ENCODE measurements at places on chromosomes 12 and 14.

DNA sequence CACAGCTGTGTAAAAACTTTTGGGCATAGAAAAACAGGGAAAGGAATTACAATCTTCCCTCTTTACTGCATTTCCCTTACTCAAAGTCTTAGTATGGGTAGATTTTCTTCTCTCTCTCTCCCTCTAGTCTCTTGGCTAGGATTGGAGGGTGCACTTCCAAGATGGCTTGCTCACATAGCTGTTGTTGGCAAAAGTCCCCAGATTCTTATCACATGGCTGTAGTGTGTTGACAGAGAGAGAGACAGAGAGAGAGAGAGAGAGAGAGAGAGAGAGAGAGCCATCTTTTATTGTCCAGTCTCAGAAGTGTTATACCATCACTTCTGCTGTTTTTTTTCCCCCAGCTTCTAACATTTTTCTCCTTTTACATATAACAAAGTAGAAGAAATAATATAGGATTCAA lies 6.3 kb upstream of the OR4E2 start:
- DNase-seq = no peak

- DNase-seq = no peak
Measured at GRCh38 chr14:55746558-55746957, 166.6 kb downstream of the KTN1 start.

DNA sequence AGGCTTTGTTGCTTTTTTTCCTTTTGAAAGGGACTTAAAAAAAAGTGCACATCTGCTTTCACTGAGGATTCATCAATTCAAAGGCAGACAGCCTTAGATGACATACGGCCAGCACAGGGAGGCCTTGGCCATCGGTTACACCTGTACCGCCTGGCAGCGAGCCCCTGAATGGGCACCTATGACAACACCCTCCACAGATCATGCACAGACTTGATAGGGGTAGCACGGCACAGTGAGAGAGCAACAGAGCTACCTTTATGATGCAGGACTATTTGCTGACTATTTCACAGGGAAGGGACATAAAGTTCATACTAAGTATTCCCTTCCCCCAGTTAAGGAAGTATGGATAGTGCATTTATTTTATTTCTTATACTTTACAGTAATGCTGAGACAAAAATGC lies 137.9 kb upstream of the ARID2 start:
- no peak for DNase-seq

DNA sequence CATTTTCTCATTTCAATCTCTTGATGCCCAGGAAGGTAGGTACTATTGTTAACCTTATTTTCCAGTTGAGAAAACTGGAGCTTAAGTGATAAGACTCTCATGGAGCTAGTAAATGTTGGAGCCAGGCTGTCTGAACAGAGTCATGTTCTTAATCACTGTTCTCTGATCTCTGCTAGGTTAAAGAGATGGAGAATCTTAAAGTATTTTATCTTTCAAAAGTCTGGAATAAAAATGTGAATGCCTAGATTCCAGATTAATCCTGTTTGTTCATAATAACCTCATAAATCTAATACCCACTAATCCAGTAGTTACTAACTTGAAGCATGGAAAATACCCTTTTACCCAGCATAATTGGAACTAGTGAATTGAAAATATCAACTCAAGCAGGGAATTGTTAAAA lies 341.0 kb upstream of the RGS6 start:
- no peak for DNase-seq

DNA sequence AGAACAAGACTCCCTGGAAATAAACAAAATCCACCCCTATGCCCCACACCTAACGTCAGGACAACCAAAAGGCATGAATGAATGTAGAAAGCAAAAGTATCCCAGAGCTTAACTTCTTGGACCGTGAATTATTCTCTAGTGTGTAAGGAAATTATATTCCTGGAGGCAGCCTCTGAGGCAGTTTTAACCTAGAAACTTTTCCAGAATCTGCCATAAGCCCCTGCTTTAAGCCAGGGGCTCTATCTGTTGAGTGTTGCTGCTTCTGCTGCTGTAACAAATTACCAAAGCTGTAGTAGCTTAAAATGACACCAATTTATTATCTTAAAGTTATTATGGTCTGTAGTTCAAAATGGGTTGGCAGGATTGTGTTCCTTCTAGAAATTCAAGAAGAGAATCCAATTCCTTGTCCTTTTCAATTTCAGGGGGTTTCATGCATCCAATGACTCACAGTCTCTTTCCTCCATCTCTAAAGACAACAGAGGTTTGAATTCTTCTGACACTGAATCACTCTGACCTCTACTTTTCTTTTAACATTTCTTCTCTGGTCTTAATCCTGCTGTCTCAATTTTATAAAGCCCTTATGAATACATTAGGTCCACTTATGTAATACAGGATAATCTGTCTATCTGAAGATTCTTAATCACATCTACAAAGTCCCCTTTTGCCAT lies 242.7 kb downstream of the ATXN7L3B start:
- DNase-seq = no peak

DNA sequence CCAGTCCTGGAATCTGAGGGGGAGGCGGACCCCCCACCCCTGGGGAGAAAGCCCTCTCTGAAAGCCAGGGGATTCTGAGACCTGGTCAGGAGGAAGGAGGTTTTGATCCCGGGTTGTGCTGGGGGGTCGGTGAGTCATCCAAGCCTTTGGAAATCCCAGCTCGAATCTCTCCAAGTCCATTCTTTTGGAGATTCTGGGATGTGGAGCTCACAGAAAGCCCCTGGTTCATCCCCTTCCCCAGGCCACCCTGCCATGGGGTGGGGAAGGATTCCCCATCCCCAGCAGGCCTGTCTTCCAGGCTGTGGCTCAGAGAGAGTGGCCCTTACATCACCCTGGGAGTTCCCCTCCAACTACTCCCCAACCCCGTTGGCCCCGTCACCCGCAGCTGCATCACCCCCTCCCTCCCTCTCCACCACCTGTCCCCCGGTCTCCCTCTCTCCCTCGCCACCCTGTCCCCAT lies 14.3 kb downstream of the EXOC3L4 start:
- no peak for DNase-seq

DNA sequence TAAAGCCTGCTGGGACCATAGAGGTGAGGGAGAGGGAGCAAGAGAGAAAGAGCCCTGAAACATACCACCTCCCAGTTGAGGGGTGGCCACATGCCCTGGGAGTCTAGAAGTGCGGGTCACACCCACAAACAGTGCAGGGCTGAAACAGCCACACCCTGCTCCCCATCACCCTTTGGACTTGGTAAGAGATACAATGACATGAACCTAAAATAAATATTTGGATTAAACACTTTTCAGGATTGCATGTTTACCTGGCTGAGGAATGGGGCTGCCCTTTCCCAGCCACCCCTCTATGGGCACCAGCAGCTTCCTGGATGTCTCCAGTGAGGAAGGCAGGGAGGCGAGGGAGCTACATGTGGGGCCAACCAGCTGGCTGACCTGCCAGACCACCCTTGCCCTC lies 39.0 kb upstream of the TC2N start:
- no peak for DNase-seq

- no peak for DNase-seq
Measured at GRCh38 chr14:100620255-100621100, 33.3 kb upstream of the BEGAIN start.

DNA sequence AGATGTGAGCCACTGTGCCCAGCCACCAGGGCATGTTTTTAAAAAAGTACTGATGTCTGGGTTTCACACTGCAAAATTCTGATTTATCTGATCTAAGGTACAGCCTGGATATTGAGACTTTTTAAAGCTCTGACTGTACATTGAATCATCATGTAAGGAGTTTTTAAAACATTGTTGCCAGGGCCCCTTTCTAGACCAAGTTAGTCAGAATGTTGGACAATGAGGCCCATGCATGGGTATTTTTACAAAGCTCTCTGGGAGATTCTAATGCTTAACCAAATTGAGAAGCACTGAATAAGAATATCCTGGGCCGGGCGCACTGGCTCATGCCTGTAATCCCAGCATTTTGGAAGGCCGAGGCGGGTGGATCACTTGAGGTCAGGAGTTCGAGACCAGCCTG lies 16.7 kb downstream of the TMEM19 start:
- no peak for DNase-seq

- DNase-seq = no peak
Measured at GRCh38 chr12:38872156-38872555, 33.2 kb downstream of the CPNE8 start.

DNA sequence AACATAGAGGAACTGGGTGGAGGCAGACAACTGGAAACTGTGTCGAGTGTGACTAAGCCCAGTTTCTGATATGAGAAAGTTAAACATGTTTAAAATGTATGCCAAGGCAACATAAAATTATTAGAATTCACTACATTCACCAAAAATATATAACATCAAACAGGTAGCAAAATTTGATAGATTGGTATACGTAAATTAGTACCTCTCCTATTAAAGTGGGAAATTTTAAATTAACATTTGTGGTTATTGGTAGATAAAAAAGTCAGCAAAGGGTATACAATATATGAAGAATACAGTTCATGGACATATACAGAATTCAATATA lies 53.0 kb downstream of the CCDC91 start:
- DNase-seq = no peak
